ENCODE measurements at places on chromosomes 2 and 18.
A peak's percentile ranks its signal among the peaks of the same experiment; 100 is the strongest.

GRCh38 chr2:232653441-232653840, 20.0 kb downstream of the EFHD1 start:
- no peak for DNase-seq

DNA sequence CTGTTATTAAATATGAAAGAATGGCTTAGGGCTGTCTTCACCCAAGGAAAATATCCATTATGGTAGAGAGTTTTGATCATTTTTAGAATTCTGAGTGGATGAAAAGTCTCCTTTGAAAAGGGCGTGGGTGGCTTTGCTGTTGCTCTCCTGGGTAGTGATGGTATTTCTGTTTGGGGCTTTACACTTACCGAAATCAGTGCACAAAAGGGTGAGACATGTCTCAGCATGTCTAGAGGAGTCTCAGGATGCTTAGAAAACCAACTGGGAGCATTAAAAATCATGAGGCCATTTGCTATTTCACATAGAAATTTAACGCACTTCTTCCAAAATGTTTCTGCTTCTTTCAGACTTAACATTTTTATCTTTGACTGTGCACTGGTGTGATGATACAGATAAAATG, 49.6 kb downstream of the ZCCHC2 start:
- no peak for DNase-seq

DNA sequence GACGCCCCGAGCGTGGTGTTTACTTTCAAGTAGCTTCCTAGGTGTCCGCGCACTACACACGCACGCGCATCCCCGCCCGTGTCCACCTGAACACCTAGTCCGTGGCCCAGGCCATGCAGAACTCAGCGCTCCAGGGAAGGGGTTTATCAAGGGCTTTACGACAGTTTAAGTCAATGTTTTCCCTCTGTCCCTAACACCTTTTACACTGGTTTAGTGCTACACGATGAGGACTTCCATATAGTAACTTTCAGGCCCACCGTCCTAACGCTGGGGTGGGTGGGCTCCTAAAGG, 1.4 kb upstream of the BCL2 start:
- no peak for DNase-seq

DNA sequence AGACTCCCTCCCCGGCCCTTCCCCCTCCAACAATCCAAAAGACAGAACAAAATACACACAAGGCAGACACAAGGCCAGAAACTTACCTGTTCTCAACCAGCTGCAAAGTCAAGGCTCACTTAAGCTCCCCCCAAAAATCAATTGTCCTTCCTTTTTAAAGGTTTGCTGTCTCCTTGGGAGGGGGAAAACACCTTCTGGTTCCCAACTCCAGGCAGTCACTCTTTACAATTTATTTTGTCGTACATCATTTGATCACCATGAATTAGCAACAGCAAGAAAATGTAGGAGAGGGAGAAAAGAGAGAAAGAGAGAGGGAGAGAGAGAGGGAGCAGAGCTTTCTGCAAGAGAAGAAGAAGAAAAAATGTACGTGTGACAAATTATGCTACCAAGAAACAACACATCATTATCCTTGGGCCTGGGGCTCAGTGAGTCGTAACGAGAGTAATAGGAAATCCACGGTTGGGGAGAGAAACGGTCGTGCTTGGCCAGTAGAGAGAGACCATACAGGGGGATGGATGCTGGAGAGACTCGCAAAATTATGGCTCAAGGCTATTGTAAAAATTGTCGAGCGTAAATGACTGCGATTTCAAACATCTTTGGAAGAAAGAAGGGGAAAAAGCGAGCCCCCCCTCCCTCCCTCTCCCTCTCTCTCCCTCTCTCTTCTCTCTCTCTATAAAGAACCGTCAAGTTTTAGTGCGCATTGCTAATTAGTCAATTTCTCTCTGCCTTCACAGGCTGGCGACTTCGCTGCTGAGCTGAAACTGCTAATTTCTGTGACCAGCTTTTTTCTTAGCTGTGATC, at the start of gene KLHL14:
Gene KLHL14 (minus strand): TSS at position 443 of the 801 bp plus-strand sequence. CDS start 2,432 bp downstream, outside the sequence.
- no peak for DNase-seq

GRCh38 chr2:241848761-241849615, 9.7 kb downstream of the PDCD1 start:
- no peak for DNase-seq

DNA sequence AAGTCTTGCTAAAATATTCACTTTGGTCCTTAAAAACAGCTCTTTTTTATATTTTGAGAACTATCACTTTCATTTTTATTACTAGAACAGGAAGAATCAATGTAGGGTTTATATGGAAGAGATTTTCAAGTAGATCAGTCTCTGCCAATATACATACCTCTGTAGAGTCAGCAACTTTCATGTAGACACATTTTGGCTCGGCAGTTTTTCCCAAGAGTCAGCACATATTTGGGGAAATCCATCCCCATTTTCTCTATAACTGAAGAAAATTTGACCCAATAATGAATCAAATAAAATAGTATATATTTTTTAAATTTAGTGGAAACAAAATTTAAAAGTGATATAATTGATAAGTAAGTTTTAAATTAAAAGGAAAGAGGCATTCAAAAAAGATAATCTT, 329.8 kb upstream of the TFPI start:
- DNase-seq, result no peak

GRCh38 chr18:48191494-48191893, 217.7 kb downstream of the ZBTB7C start:
- DNase-seq, result no peak

DNA sequence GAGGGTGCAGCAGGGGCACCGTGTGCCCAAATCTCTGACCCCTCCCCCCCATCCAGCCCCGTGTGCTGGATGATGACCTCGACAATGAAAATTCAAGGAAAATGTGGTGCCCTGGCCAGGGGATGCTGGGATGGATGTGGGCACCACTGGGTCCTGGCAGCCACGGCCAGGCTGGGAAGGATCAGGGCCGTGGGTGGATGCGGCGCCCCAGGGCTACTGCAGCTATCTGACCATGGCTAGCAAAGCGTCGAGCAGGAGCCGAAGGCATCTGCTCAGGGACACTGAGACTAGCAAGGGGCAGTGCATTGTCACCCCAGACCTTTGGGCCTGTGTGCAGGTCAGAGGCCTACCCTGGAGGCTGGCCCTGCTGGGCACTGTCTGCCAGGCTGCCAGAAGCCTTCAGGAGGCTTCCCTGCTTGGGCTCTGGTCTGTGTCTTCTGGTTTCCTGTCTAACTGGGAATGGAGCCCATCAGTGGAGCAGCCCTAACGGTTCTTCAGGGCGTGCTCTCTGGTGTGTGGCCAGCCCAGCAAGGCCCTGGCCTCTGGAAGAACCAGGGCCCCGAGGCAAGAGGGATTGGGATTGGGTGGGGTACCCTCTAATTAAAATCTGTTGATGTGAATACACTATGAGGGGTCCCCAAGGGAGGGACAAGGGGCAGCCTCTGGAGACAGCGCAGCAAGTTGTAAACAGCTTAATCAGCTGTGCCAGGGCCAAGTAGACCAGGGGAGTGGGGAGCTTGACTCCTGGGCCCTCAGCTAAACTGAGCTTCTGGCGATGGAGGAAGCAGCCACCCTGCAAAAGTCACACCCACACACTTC, 98.0 kb downstream of the STPG4 start:
- DNase-seq, result no peak

GRCh38 chr2:72150861-72151356, 3.2 kb upstream of the CYP26B1 start:
- no peak for DNase-seq

DNA sequence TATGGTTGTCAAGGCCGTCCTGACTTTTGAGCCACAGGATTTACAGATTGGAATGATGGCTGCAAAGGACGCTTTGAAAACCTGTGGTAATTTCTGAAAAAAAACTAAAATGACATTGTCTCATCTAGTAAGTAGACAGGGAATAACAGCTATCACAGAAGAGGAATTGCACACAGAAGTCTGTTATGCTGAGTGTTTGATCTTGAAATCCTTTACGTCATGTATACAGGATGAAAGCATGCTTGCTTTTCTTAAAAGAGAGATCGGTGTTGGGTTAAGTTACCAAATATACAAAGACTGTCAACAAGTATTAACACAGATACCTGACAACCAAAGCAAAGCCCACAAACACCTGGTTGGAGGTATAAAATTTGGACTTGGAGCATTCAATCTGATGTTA, 12.6 kb upstream of the SRSF7 start:
- no peak for DNase-seq

- DNase-seq, result no peak
Observed at GRCh38 chr2:132678483-132678882, 8.5 kb upstream of the LYPD1 start.

DNA sequence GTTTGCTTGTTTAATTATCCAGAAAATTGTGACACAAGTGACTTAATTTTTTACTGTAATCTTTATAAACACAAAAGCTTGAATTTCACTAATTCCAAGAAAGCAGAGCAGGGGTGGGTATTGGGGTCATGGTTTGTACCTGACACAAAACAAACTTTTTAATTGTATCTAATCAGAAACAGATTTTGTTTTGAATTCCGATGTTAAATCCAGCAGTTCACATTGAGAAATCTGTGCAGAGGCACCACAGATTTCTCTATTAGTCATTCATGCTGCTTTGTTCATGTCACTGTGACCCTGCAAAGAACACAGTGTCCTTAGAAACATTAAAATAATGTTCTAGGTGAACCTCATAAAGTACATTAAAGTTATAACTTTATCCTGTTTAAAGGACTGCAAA, 443.4 kb downstream of the NYAP2 start:
- peak; percentile 49 for DNase-seq

GRCh38 chr2:42359965-42360483, 993 bp downstream of the COX7A2L start:
- peak; percentile 31 for DNase-seq

DNA sequence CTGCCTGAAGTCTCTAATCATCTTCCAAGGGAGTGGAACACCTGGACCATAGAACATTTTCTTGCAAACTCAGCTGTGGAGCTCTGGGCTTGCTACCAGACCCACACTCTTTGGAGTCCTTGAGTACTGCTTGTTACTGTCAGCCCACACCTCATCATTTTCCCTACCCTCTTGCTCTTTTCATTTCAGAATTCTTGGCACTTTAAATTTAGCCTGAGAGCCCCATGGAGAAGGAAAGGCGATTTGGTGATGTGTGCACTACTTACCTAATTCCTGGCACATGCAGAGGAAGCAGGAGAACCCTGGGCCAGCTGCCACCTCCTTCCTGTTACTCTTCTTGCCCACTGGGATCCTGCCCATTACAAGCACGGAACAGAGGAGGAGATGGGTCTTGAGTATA, 31.7 kb downstream of the TMEM178A start:
- no peak for DNase-seq

DNA sequence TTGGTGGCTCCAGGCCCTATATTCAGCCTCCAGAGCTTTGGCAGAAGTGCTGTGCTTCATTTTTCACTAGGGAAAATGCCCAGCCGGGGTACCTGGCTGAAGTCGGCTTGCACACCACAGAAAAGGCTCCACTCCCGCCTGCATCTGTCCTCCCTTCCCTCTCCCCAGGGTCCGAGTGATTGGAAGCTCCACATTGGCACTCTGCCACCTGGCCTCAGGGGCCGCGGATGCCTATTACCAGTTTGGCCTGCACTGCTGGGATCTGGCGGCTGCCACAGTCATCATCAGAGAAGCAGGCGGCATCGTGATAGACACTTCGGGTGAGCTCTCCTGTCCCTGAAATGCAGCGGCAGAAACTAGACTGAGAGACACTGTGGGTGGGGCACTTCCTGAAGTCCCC, 47.4 kb downstream of the IMPA2 start:
- DNase-seq, result no peak

GRCh38 chr2:230557065-230557464, 141.1 kb downstream of the SP100 start:
- DNase-seq, result no peak

- no peak for DNase-seq
Observed at GRCh38 chr18:22088029-22088428, 81.4 kb upstream of the GATA6 start.

- no peak for DNase-seq
Observed at GRCh38 chr2:104846786-104847585, 6.9 kb upstream of the POU3F3 start.

DNA sequence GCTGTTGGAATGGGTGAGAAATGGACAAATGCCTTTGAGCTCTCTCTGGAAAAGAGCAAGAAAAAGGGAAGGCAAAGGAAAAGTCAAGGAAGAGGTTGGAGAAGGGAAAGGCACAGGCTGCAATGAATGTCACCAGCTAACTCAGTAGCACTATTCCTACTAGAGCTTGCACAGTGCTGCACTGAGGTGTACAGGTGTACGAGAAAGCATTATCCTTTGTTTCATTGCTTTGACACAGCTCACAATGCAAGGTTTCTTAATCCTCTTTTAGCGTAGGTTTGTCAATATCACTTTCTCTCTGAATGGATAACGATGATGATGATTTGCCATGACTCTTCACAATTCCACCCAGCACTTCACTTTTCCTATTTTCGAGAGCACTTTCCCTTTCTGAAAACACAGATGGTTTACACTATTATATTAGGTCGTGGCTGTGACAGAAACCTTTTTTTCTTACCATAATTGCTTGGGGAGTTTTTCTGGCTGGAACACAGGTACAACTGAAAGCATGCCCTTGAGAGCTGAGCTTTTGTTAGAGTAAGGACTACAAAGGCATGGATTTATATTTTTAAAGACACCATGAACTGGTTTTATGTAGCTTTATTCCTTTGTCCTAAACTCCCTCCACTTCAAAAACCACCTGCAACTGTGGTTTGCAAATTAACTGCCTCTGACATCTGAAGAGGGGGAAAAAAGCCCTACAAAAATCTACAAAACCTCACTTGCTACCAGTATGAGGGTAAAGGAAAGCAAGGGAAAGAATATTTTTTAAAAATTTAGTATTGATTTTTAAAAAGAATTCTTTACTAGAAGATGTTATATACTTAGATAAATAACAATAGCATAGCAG, 265.5 kb downstream of the TGIF1 start:
- DNase-seq, result no peak

GRCh38 chr2:162317861-162318327, 590 bp downstream of the IFIH1 start:
- no peak for DNase-seq

DNA sequence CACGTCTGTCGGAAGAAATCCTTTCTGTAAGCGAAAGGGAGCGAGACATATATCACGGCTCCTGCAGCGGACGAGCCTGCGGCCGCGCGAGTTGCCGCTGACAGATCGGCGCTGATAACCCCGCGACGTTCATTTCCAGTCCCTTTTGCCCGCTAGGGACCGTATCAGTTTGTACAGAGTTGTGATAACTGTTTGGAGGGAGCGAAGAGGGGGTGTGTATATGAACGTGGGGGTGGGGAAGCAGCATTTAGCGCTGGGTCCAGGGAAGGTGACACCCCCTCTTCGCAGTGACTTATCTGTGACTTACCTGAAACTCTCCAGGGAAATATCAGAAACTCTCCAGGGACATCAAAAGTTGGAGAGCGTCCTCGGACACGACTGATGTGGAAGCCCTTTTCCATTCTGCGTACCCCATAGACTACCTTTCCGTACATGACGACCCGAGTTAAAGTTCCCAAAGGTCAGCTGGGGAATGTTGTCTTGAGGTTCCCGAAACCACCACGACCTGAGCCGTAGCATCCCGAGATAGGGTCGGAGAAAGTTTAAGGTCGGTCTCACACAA, 948 bp upstream of the GATA6 start:
- DNase-seq, result no peak

All from HCEC 1CT (cell line).